COR-L47 (cell line): ENCODE measurements at places on chromosomes 4 and X.

DNA sequence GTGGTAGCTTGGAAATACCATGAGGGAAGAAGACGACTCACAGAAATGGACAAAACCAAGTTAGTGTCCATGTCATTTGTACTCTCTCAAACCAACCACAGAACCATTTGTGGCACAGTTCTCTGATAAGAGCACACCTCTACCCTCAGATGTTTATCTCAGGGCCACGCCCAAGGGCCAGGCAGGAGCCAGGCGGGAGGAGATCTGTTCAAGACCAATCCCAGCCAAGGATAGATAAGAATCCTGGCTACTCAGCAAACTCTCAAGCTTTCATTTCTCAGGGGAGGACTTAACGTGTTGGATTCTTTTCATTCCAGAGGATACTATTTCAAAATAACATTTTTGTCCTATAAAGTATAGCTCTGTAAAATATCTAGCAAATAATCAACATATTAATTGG is 95.0 kb downstream of the NYX start:
- no peak for DNase-seq

DNA sequence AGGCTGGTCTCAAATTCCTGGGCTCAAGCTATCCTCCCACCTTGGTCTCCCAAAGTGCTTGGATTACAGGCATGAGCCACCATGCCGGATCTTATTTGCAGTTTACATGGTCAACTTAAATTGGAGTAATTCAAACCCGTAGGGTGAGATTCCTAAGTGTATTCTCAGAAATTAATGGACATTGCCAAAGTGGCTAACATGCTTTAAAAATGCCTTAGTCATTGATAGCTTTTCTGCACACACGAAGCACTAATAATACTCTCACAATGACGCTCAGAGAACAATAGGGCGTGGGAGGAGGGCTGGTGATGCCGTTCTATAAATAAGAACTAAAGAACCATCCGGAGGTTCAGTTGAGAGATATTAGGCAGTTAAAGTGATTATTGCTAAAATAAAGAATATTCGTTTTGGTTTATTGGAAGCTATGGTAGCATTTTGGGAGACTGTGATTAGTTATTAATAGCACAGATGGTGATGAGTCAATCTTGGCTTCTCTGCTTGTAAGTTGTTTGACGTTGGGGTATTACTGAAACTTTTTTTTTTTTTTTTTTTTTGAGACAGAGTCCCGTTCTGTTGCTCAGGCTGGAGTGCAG is 79.1 kb downstream of the TRAPPC11 start:
- DNase-seq, result no peak

DNA sequence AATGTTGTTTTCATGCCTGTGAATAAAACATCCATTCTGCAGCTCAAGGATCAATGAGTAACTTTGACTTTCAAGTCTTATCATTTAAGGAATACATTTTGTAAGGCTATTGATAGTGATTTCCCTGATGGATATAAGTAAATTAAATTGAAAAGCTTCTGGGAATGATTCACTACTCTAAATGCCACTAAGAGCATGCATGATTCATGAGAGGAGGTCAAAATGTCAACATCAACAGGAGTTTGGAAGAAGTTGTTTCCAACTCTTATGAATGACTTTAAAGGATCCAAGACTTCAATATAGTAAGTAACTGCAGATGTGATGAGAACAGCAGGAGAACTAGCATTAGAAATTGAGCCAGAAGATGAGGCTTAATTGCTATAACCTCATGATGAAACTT is 1487.3 kb downstream of the PCDH7 start:
- no peak for DNase-seq

DNA sequence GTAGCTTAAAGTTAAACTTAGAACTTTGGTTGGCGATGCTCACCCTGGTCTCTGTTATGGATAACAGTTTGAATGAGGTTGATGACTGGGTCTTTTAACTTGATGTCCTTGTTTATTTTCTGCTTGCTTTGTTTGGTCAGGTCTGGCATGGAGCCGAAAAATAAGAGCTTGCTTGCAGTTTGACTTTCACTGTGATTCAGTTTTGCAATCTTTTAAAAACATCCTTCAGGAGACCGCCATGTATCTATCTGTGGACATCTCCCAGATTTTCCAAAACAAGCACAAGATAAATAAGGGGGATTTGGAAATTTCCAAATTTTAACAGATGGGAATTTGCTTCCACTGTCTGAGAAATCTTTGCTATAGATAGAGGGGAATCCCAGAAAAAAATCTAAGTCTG is 246.7 kb downstream of the PALLD start:
- peak; percentile 43 for DNase-seq

- peak; percentile 38 for DNase-seq
These were observed at the start of gene FRMPD4 for GRCh38 chrX:12138361-12139313. FRMPD4 (plus strand) TSS chrX:12138473; CDS start chrX:12138972, 499 bp downstream.
